Activated CD4-positive, alpha-beta T cell treated with anti-CD3 and anti-CD28 coated beads, Interleukin-2, amount 50 U/mL, for 24 hours (primary cell): ENCODE measurements at places on chromosomes 7 and 10.

GRCh38 chr7:44117801-44118429, 5.4 kb downstream of the POLD2 start:
- DNase-seq = no peak

DNA sequence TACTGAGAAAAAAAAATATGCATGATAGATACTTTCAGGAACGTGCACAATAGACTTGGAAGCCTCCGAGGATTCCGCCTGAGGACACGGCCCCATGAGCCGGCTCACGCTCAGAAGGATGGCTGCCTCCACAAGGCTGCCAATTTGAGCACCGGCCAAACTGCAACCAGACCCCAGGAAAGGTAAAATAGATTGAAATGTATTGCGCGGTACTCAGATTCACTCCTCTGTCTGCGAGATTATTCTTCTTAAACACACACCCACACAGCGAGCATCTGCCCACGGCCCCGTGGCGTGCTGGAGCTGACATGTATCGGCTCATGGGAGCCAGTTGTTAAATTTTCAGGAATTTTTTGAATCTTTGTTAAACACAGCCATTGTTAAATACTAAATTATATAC, 653.2 kb upstream of the MKI67 start:
- DNase-seq = no peak

GRCh38 chr10:76995023-76995422, 642.6 kb downstream of the KCNMA1 start:
- no peak for DNase-seq

GRCh38 chr10:19745672-19746071, 70.6 kb upstream of the PLXDC2 start:
- no peak for DNase-seq

- DNase-seq = no peak
Measured at GRCh38 chr10:25978771-25979170, 44.7 kb downstream of the MYO3A start.

DNA sequence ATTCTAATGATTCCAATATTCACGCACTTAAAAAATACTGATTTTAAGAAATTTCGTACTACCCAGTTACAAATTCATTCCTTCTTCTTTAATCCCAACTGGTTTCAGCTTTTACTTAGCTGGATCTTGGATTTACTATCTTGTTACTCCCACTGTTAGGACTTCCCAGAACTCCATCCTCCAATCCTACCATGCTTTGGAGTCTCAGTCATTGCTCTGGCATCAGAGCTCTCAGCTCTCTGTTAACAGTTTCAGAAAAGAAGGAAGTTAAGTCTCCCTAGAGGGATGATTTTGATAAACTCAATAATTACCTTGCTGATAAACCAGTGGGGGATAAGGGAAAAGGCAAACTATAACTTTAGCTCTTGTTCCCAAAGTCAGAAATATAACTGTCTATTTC, 9.5 kb downstream of the PPA1 start:
- no peak for DNase-seq
